ENCODE measurements at places on chromosomes 5 and 9.
A peak's percentile ranks its signal among the peaks of the same experiment; 100 is the strongest.

DNA sequence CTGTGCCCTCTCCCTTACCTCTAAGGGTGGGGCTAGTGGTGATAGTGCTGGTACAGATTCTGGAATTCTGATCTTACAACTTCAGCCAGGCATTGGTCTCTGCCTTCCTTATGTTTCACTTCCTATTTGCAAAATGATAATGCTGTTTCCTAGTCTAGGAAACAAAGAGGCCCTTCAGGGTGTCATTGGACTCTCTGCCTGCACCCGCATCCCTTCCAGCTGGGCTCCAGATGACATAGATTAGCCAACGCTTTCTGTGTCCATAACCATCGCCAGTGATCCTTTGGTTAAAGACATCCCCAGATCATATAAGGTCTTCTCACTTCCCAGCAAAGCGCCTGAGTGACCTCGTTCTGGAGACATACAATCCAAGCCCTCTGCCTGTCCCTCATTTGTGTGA, 180.7 kb downstream of the ERCC6L2 start:
- DNase-seq = no peak

DNA sequence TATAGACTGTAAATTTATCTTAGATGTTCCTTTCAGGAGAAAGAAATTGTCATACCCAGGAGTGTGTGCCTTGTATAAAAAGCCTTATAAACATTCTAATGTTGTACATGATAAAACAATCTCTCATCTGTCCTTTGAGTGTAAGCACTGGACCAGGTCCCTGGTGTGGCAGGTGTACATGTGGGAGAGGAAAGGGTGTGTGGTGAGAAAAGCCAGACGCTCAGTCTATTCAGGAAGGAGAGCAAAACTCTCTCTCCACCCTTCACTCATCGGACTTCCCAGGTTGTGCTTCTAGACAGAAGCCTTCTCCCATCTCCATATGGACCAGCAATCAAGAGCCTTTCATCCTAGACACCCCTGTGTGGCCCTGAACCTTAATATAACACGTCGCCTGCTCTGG, 154.2 kb downstream of the ESM1 start:
- DNase-seq = no peak

DNA sequence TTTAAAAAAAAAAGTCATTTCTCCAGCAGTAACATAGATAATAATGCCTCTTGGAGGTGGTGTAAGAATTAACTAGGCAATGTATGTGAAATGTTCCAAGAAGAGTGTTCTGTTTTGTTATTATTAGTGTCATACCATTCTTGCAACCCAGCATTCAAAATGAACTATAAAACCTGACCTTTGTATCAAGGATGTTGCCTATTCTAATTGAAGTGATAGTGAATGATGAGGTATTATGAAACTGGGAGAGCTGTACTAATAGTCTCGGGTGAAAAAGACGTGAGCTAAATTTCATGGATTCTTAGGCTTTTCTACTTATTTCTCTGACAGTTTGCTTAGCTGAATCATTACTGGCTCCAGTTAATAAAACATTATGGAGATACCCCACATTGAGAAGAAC, 224.6 kb downstream of the CD180 start:
- no peak for DNase-seq

DNA sequence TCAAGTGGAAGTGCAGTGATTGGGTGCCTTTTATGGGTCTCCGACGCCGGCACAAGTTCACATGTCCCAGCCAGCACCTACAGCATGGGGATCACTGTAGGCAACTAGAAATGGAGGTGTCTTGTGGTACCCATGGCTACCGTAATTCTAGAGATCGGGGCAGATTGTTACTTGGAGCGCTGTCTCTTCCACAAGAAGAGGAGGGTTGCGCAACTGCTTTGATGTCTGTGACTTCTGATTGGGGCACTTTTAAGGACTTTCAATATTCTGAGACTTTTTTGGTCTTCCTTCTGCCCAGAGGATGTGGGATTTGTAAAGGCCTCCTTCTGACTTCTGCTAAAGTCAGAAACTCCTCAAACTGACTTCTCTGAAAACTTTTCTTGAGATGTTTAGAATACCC, 41.9 kb downstream of the GLRX start:
- DNase-seq = no peak

DNA sequence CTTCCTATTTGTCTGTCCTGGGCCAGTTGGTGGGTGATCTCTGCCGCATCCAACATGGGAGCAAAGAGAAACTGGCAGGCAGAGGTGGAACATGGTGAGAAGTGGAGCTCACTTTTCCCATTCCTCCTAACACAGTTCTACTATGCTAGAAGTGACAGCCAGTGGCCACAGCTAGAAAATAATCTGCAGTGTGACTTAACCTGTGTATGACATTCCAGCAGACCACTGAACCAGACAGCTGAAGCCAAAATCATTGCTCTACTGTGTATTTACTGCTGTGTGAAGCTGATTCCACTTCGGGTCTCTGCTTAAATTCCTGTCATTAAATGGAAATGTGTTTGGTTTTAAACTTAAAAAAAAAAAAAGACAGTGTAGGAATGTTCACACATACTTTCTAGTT, 523.0 kb downstream of the MTRR start:
- no peak for DNase-seq

DNA sequence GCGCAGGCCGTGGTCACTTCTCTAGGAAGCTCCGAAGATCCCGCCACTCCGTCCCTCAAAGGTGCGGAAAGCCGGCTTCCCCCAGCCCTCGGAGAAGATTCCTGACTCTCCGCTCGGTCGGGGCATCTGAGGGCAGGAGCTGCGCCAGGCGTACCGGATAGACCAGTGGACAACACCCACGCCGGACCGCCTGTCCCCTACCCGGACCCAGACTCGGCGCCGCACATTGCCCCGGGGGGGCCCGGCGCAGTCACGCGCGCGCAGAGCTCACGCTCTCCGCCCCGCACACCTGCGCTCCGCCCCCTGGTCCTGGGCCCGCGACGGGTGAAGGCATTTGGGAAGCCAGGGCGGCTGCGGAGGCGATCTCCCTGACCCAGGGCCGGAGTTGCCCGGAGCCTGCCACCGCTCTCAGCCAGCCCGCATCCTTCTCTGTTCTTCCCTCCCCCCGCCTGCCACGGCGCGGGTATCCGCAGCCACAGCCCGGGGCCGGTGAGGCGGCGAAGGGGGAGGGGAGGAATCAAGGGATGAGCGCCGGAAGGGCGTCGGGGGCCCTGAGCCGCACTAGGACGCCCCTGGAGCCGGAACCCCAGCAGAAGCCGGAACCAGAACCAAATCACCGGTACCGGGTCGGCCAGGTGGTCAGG, 448 bp downstream of the RELL2 start:
- peak; percentile 78 for DNase-seq

GRCh38 chr5:124752854-124753720, 6.6 kb upstream of the ZNF608 start:
- DNase-seq = no peak
